ENCODE measurements at places on chromosomes 16 and 17. TPM values are rescaled to one million over a fixed set of nuclear protein-coding genes. Genes with fewer than 3 reads are reported as not detected.

- no peak for DNase-seq
Observed at GRCh38 chr17:75457047-75457654, 716 bp downstream of the TMEM94 start.

DNA sequence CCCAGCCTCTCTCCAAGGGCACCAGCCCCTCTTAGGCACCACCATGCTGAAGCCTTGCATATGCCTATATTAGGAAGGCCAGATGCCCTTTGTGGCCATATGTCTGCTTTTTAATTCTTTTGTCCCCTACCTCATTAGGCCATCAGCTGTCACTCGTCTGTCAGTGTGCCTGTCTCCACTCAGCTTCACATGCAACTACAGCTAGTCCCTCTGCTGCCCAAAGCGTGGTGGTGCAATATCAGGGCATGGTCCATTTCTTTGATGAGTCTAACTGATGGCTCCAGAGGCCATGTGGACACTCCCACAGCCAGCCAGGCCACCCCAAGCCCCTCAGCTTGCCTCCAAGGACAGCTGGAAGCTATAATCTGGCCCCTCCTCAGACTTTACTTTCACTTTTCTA is 36.3 kb downstream of the MYO18A start:
- no peak for DNase-seq

GRCh38 chr17:80892900-80893603 is 98.6 kb upstream of the CHMP6 start:
- no peak for DNase-seq

DNA sequence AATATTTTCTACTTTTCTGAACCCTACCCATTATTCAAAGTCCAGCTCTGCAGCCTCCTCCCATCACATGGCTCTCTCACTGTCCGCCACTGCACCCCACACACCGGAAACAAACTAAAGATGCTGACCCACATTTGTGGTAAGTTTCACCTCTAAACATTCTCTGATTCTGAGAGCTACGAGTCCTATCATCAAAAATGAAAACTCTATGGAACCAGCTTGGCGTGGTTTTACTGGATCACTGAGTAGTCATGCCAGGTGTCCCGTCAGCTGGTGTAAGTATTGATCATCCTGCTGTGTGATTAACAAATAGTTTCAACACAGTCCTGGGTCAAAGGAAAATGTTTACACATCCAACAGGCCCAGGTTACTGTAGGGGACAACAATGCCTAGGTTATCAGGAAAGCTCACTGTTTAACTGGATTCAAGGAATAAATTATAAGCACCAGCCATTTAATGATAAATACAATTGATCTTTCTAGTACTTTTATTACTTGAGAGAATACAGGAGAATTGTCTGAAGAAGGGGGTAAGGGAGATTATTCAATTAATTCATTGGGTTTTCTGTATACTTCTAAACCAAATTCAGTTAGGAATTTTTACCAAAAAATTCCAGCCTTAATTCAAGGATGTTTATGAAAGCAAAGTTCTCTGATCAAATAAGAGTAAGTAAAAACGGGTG is 33.9 kb downstream of the CYTH1 start:
- no peak for DNase-seq

DNA sequence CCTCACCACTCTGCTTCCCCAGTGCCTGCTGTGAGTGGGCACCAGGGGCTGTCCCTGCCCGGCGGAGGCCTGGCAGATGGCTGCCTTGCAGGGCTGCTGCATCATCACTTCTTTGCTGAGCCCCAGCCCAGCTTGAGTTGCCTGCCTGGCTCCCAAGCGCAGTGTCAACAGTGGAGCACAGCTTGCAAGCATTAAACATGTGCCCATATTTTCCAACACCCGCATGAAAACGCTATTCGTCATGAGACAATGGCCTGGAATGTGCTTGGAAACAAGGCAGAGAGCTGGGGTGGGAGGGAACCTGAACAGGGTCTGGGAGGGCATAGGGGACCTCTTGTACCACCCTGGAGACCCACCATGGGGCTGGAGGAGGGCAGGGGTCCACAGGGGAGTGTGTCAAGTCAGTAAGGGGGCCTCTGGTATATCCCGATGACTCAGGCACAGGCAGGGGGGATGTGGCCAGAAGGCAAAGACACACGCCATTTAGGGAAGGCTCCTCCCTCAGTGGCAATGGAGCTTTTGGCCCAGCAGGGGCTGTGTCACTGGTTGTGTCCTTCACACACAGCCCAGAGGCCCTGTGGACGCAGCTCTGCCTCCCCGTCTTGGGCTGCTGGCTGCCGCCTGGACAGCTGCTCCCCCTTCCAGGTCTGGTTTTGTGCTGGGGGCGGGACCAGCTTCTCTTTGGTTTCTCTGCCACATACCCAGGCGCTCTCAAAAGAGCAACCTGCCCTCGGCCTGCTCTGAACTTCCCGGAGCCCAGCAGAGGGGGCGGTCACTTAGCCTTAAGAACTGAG is 17.4 kb upstream of the MTSS2 start:
- DNase-seq, result peak; percentile 76

DNA sequence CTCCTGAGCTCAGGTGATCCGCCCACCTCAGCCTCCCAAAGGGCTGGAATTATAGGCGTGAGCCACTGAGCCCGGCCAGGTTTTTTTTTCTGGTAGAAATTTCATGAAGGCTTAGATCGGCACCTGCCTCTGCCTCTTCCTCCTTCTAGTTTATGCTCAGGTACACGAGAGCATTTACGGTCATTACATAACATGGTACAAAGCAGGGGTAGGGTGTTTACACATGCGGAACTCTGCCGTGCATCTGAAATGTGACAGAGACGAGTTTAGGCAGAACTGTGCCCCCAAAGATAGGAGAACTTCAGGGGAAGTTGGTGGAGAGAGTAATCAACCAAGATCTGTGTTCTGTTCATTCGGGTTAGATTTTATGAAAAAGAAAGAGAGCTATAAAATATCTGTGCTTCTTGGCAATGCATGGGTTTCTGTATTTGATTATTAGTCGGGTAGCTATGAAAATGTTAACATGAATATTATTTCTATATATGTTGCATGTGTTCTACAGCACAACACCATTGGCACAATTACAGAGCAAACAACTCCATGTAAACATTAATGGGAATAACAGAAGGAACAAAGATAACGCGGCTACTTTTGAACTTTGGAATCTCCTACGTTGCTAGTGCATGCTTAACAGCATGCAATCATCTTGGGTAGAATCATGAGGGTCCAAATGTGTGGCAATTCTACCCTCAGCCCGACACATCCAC is 23.5 kb upstream of the MAP2K6 start:
- DNase-seq, result no peak

DNA sequence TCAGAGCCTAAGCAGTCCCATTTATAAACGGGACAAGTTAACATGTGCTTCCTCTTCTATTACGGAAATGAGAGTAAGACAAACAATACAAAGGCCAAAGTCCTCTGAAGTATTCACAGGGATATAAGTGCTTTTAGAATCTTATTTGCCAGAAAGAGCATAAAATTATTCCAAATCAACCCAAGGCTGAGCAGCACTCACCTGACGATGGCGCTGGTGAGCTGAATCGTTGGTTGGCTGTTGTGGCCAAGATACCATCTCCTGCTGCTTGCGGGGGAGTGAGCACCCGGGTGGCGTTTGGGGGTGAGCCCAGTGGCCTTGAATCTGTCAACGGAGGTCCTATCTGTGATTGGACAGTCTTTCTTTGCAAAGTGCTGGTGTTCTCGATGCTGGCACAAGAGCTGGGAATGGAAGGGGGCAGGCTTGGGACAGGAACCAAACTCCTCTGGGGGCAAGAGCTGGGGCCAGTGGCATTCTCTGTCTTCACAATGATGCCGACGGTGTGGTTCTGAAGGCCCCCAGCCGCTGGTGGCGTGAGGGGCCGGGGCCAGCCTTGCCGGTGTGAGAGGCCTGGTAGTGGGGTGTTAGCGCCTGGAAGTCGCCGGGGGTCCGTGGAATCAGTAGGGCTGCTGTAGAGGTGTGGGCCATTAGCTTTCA is 9.5 kb upstream of the DHRS13 start:
- no peak for DNase-seq

- DNase-seq, result no peak
Observed at GRCh38 chr17:8175795-8176196, 384 bp downstream of the TMEM107 start.

DNA sequence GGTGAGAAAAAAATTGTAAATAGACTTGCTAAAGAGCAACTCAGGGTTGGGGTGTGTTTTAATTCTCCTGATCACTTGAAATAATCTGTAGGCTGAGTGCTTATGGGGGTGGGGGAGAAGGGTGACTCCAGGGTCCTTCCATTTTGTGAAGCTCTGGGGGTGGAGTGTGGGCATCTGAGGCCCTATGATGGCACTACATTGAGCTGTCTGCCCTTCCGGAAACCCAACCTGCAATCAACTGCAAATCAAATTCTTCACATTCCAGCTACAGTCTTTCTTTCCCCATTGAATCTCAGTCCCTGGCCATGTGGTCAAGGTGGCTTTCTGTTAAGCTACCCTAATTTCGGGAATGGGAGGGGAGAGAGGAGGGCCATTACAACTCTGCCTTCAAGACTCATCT is 6.0 kb upstream of the CDC6 start:
- DNase-seq, result no peak

DNA sequence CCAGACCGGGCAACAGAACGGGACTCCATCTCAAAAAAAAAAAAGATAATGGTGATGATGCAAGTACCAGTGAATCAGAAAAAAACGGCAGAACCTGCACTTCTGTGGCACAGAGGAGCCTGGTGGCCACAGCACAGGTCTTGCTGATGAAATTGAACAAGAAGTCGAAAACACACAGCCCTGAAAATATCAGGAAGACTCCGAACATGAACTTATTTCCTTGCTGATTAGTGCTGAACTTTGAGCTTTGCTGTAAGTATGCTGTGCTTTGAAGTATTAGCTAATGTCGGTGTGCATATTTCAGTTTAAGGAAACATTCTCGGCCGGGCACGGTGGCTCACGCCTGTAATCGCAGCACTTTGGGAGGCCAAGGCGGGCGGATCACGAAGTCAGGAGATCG is 10.9 kb upstream of the MYO15B start:
- DNase-seq, result no peak

GRCh38 chr16:84246679-84247077 is 6.9 kb upstream of the KCNG4 start:
- DNase-seq, result no peak

HCRT gene
- not detected for polyA plus RNA-seq

MGAT5B gene
- polyA plus RNA-seq, result 0.07 TPM

TEKT5 gene
- polyA plus RNA-seq, result not detected

ZNF423 gene
- polyA plus RNA-seq, result 3.0 TPM

CD300LF gene
- polyA plus RNA-seq, result 0.61 TPM

ANKRD40 gene
- polyA plus RNA-seq, result 22.2 TPM

LRRC37B gene
- polyA plus RNA-seq, result 2.6 TPM

ABCA3 gene
- 8.8 TPM for polyA plus RNA-seq

Data from heart left ventricle (tissue), 16 donors.